NCI-H524 treated with DMSO at 0.1 percent for 48 hours (cell line): ENCODE measurements at places on chromosomes 11 and 22.

- no peak for DNase-seq
Measured at GRCh38 chr11:72897506-72897905, 83.3 kb downstream of the ATG16L2 start.

DNA sequence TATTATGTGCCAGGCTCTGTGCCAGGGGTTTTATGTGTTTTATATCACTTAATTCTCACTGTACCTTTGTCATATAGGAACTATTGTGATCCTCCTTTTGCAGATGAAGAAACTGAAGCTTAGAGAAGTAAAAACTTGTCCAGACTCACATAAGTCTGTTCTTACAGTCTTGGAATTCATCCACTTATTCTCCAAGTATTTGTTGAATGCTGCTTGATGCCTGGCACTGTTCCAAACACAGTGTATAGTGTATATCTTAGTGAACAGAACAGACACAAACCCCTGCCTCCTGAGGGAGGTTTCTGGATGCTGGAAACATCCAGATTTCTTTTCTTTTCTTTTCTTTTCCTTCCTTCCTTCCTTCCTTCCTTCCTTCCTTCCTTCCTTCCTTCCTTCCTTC, 29.0 kb upstream of the FGF3 start:
- DNase-seq, result no peak

DNA sequence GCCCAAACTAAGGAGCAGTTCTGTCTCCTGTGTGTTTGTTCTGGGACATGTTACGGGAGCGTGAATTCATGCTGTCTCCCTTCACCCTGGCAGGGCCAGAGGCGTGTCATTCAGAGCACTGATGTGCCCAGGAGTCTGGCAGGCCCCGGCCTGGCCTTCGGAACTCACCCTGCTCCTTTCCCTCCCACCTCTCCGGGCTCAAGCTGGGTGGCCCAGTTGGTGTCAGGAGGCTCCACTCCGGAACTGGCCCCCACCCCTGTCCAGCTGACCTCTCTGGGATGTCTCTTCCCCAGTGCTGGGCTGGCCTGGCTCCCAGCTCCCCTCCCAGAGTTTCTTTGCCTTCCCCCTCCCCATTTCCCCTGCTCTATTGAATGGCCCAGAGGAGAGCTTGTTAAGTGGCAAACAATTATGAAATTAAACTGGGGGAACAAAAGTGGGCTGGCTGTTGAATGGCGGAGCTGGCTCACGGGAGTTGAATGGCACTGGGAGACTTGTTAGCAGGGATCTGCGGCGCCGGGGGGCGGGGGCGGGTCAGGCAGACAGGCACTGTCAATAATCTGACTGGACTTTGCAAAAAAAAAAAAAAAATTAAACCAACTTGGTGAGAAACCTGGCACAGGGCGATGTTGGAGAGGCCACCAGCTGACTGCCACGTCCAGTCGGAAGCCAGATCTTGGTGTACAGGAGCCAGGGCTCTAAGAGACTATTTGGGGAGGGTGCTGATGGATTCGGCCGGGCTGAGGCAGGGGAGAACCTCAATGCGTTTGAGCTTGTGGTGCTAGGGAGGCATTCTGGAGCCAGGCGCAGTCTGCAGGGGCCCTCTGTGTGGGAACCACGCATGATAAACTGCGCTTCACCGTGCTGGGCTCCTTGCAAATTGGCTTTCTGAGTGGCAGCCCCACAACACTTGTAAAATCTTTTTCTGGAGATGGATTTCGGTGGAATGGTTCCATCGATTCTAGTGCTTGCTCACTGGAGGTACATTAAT, 1.3 kb downstream of the MPPED1 start:
- DNase-seq, result no peak

- no peak for DNase-seq
Measured at GRCh38 chr11:1574238-1574932, 2.3 kb upstream of the DUSP8 start.

GRCh38 chr22:27825174-27825573, 23.6 kb upstream of the MN1 start:
- DNase-seq, result no peak

DNA sequence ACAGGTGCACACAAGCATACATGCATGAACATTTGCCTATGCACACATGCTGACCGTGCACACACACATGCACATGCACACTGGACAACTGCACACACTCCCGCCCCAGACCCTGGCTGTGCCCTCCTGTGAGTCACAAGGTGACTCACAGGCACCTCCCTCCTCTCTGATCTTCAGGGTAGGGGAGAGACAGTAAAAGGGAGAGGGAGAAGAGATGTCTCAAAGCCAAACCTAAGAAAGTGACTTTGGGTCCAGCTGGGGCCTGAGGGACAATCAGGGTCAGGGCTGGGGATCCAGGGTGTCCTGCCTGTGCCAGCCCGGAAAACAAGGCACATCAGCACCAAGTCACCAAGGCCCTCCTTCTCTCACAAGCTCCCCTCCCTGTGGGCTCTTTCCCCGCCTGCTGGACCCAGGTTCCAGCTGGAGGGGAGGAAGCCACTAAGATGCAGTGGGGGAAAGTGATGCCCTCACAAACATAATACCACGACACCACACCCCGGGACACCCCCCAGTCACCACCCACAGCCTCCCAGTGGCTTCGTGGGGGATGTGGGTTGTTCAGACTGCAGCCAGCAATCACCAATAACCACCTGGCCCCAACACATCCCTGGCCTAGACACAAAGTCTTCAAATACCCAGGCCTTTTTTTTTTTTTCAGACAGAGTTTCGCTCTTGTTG, 39.3 kb downstream of the PDGFB start:
- DNase-seq, result no peak

- DNase-seq, result no peak
Measured at GRCh38 chr11:120130991-120131760, 6.7 kb downstream of the TRIM29 start.

- DNase-seq, result no peak
Measured at GRCh38 chr11:66316849-66317251, at the start of gene CD248. Gene CD248, minus strand, starts transcription at chr11:66317044. Its CDS starts 17 bp downstream, at chr11:66317027.

- DNase-seq, result no peak
Measured at GRCh38 chr11:79110796-79111195, 330.0 kb downstream of the TENM4 start.

DNA sequence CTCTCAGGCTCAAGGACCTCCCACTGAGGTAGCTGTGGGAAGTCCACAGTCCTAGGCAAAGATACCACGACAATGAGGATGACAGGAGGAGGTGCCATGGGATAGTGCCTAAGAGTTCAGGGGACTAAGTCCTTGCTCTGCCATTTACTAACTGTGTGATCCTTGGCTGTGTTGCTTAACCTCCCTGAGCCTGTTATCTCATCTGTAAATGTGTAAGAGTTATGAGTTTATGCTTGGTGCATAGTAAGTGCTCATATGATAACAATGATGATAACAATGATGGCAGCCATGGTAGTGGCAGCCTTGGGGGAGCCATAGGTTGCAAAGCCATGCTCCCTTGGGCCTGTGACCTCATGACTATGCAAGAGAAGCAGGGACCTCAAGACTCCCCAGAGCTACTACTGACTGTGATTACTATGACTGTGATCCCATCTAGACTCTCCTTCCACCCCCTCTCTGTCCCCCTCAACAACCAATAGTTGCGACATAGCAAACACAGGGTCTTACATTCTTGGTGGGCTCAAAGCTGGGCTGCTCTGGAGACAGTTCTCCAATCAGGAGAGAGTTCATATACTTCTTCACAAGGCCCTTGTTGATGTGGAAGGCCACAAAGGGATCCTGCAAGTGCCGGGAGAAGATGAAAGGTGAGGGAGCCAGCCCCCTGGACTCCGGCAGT, 3.9 kb downstream of the FADS1 start:
- no peak for DNase-seq

DNA sequence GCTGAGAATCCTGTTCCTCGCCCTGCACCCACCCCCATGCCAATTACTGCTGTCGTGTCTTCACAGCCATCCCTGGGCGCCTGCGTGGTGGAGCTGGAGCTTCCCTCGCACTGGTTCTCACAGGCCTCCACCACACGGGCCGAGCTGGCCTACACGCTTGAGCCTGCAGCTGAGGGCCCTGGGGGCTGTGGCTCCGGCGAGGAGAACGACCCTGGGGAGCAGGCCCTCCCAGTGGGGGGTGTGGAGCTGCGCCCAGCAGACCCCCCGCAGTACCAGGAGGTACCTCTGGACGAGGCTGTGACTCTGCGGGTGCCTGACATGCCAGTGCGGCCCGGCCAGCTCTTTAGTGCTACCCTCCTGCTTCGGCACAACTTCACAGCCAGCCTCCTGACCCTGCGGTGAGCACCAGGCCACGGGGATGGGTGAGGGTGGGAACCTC, 4.3 kb downstream of the TMEM132A start:
- no peak for DNase-seq

GRCh38 chr11:96783311-96783710, 393.5 kb downstream of the JRKL start:
- peak; percentile 1 for DNase-seq

GRCh38 chr11:32500001-32500400, 64.7 kb upstream of the WT1 start:
- DNase-seq, result no peak

GRCh38 chr11:21489416-21490115, 703.3 kb upstream of the ANO5 start:
- DNase-seq, result no peak

DNA sequence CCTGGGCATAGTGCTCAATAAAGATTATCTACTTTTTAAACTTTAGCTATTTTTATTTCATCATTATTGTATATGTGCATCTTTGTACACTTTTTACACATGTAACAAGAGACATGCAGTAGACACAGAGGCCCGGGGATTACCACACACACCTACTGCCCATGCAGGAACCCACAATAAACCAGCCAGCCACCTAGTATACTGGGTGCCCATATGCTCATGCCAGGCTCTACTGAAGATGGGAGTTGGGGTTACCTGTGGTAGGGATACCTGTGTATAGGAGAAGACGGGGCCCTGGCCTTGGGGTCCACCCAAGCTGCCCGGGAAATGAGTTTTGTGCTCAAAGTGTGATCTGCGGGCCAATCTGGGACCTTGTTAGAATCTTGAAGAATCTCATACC, 31.2 kb upstream of the P2RY2 start:
- no peak for DNase-seq

DNA sequence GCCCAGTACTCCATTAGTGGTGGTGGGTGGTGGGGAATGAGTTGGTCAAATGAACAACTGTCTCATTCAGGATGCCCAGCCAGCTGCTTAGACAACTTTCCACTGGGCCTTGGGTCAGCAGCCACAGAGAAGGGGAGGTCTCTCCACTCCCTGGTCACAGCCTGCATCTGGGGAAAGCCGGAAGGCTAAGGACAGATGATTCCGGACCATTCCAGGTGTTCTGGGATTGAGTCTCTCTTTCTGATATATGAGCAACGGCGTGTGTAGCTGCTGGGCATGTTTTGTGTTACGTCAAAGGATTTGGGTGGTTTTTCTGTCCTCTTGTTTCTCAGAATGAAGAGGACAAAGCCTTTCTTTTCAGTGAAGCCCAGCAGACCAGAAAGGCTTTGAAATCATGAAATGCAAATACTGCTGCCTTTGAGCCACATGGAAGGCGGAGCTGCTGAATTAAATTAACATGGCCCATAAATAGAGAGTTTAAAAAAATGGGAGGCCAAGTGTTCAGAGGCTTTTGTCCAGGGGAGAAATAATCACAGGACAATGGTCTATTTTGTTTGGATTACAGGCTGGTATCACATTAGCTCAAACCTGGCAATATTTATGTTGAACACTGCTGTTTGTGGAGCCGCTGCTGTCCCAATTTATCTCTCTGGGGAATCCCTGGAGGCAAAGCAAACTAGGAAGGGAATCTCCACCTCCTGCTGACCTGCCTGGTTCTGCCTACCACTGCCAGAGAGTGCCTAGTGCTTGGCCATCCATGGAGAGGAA, 234.4 kb upstream of the E2F8 start:
- DNase-seq, result no peak

GRCh38 chr11:76206327-76207081, at the start of gene WNT11:
Gene WNT11, minus strand, starts transcription at chr11:76206502. Its CDS starts 95 bp downstream, at chr11:76206407.
- DNase-seq, result no peak

DNA sequence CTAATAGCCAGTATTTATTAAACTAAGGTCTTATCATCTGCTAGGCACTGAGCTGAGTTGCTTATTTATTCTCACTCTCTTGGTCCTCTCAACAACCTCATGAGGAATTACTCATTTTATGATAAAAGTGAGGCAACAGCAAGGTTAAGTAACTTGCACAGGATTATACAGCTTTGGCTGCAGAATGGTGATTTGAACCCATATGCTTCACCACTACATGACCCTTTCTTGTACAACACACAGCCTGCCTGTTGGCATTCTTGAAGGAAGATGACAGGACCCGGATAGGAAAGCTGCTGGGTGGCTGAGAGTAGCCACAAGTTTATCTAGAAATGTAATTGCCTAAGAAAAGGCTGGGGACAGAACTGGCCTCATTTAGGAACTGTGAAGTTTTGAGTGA, 5.3 kb upstream of the PARVA start:
- DNase-seq, result no peak

- DNase-seq, result no peak
Measured at GRCh38 chr11:14773755-14774154, 118.3 kb downstream of the CYP2R1 start.

DNA sequence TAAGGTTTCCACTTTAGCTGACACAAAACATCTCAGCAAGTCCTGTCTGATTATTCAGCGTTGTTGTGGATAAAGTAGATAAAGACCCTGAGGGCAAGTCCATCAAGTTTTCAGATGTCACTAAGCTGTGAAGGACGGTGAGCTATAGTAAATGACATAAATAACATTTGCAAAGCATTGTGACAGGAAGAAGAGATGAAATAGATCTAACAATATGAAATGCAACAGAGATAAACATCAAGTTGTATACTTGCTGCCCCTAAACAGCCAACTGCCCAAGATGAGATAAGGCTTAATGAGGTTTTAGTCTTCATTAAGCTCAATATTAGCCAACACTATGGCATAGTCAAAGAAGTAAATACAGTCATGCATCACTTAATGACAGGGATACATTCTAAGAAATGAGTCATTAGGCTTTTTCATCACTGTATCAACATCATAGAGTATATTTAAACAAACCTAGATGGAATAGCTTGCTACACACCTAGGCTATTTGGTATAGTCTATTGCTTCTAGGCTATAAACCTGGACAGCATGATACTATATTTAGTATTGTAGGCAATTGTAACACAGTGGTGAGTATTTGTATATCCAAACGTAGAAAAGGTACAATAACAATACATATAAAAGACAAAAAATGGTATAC, 625.1 kb upstream of the ANO5 start:
- no peak for DNase-seq

DNA sequence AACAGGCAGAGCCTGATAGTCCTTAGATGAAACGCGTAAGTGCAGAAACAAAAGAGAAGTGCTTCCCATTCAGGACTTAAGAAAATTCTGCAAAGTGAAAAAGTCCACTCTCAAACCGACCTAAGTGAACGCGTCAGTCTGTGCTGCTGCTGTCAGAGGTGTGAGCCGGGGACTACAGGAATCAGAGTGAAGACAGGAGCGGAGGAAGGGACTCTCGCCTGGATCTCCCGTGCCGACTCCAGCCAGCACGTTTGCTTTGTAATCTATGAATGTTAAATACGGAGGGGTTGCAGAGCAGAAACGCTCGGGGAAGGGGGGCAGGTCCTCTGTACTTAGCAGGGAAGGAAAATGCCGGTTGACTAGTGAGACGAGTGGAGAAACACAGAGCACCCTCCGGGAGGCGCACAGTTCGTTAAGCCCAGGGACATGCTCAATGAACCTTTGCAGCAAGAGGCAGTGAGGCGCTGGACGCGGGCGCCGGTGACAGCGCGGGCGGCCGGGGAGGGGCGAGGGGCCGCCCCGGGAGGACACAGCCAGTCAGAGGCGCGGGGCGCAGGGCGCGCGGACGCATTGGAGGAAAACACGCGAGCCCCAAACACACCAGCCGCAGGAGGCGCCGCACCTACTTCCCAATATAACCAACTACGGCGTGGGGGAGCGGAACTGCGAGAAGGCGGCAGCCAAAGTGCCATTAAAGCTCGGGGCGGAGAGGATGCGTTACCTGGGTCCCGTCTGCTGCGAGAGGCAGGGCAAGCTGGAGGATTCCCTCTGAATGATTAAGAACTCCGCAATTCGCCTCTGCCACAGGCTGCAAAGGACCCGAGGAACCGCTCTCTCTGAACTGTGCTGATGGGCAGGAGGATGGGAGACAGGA, at the start of gene CNTN5:
Gene CNTN5, plus strand, starts transcription at position 598 of the 874 bp plus-strand sequence.
- peak; percentile 62 for DNase-seq
